Stimulated activated CD4-positive, alpha-beta T cell treated with anti-CD3 and anti-CD28 coated beads, TNF-alpha, amount 100 ng/mL, for 1 hour (primary cell): ENCODE measurements at places on chromosomes 12 and 14.

- no peak for DNase-seq
Measured at GRCh38 chr12:132524405-132524804, 34.5 kb downstream of the FBRSL1 start.

DNA sequence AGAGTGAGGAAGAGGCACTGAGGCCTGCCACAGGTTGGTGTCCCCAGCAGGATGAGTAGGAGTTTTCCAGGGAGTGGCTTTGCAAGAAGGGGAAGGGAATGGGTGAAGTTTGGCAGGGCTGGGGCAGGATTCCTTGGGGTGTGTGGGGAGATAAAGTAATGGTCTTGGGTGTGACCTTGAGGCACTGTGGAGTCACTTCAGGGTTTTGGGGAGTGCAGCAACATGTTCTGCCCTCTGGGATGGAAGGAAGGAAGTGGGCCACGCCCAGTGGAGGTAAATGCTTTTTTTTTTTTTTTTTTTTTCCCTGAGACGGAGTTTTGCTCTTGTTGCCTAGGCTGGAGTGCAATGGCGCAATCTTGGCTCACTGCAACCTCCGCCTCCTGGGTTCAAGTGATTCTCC, 108.9 kb downstream of the ADCK1 start:
- no peak for DNase-seq

GRCh38 chr14:36317650-36318049, 2.8 kb downstream of the MBIP start:
- no peak for DNase-seq

- DNase-seq, result no peak
Measured at GRCh38 chr14:80095623-80096022, 115.7 kb downstream of the DIO2 start.

GRCh38 chr12:66050283-66050576, 80.3 kb downstream of the LLPH start:
- DNase-seq, result no peak

DNA sequence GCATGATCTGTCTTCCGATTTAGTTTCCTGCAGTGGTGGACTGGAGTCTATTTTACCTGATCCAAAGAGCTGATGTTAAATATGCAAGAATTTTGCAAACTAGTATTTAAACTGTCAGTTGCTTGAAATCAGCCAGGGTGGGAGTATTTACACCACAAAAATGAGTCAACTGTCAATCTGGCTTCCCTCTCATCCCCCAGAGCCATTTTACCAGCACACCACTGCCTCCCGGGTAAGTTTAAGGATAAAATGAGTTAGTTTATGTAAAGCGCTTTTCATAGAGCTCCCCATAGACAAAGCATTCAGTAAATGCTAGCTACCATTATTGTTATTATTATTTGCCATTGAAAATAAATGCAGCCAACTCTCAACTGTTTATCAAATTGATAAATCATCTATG, 106.3 kb upstream of the FRMD6 start:
- DNase-seq, result no peak

DNA sequence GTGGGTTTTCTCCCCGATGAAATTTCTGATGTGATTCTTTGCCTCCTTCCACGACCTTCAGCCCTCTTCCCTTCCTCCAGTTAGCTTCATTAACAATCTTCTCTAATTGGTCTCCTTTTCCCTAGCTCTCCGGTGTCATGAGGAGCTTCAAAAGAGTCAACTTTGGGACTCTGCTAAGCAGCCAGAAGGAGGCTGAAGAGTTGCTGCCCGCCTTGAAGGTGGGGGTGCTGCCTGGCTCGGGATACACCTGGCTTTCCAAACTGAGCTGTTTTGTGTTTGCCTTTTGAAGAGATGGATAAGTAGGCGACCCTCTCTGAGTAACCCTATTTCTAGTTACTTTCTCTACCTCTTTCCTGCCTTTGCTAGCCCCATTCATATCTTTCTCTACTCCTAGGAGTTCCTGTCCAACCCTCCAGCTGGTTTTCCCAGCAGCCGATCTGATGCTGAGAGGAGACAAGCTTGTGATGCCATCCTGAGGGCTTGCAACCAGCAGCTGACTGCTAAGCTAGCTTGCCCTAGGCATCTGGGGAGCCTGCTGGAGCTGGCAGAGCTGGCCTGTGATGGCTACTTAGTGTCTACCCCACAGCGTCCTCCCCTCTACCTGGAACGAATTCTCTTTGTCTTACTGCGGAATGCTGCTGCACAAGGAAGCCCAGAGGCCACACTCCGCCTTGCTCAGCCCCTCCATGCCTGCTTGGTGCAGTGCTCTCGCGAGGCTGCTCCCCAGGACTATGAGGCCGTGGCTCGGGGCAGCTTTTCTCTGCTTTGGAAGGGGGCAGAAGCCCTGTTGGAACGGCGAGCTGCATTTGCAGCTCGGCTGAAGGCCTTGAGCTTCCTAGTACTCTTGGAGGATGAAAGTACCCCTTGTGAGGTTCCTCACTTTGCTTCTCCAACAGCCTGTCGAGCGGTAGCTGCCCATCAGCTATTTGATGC, 797 bp downstream of the ESPL1 start:
- DNase-seq, result no peak

DNA sequence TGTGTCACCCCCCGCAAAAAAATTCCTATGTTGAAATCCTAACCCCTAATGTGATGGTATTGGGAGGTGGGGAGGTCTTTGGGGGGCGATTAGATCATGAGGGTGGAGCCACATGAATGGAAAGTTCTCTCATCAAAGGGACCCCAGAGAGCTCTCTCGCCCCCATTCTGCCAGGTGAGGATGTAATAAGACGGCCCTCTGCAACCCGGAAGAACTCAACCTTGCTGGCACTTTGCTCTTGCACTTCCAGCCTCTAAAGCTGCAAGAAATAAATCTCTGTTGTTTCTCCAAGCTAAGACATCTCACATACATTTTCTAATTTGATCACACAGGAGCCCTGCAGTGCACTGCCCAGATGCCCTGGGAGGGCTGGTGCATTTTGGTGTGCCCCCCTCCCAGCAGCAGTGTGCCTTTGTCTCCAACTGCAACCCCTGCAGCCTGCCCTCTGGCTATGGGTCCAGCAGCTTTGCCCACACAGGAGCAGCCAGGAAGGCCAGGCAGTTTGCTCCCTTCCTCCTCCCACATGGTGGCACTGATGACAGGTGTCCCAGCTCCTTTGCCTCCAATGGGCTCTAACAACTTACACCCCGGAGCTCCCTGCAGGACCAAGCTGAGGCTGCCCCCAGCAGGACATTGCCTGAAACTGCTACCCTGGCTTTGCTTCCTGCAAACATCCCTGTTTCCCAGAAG, 59.3 kb downstream of the C14orf132 start:
- DNase-seq, result no peak

DNA sequence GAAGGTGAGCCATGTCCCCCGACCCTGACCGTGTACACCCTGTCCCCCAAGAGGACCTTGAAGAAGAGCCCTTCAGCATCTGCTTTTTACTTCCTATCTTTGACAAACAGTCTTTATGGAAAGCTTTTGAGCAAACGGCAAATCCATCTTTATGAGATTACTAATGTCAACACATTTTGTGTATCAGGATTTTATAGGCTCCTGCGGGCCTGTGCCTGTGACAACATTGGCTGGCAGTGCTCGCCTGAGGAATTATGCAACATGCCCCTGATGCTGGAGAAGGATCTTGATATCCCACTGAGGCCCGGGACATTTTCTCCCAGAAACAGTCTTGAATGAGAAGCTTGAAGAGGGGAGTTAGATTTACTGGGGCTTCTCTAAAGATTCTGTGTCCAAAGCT, 416.5 kb downstream of the NRXN3 start:
- no peak for DNase-seq
